ENCODE measurements at places on chromosomes 4 and X.

DNA sequence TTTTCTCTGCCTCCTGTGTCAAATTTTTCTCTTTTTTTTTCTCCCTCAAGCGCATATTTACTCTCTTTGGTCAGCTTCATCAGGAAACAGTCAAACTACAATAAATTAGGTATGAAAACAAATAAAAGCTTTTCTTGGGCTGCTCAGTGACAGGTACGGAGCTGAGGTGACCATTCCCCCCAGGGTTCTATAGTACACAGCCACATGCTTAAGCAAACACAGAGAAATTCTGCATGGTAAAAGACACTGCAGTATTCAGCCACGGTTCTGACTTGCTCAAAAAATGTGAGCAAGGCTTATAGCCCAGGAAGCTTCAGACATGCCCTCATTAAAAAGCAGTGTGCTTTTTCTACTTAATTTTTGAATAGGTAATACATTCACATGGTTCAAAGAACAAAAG, 138.5 kb downstream of the GRIA3 start:
- no peak for DNase-seq

DNA sequence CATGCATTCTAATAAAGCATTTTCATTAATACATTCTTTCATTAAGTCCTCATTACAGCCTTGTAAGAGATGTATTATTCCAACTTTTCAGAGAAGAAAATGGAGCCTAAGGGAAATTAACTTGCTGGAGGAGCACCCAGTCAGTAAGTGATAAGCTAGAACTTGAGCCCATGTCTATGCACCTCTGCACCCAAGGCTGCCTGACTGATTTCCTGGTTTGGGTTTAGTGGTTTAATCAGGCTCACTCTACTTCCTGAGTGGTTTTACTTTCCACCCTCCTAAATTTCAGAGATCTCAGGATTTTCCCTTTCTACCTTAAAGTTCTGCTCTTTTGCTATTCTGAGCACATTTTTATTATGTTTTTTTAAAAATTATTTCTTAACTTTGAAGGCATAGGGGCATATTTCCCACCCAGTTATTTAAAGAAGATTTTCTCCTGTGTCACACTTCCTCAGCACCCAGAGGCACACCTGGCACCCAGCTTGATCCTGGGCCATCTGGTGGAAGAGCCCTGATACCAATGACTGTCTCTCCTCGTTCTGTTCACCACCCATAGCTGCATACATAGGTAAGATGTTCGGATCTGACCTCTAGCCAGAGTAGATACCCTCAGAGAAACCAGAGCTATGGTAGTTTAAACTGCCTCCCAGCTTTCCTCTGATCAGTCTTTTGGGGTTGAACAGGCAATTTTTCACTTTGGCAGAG, 10.4 kb downstream of the CORIN start:
- DNase-seq, result no peak

- DNase-seq, result no peak
Measured at GRCh38 chr4:147865926-147866325, 134.0 kb downstream of the ARHGAP10 start.

GRCh38 chrX:54758114-54759055, 39.7 kb downstream of the ITIH6 start:
- no peak for DNase-seq

DNA sequence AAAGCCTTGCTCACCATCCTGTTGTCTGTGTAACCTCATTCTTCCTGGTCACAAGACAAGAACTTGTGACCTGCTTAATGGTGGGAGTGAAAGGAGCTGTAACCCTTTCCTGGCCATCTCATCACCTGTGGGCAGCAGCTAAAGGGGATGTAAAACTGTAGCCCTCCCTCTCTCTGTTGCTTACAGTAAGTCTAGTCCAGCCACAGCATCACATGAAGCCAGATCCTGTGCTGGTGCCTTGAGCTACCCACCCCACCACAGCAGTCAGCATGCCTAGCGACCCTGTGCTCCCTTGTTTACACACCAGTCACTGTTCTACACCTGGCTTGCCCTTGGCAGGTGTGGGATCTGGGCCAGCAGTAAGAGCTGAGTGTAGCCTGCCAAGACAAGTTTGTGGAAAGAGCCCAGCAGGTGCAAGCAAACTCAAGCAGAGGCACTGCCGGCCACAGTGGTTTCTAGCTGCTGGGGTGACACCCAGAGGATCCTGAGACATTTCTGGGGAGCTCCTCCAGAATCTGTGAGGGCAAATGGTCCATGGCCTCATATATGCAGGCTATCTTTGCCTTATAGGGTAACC, 41.0 kb downstream of the UGT2B28 start:
- no peak for DNase-seq

DNA sequence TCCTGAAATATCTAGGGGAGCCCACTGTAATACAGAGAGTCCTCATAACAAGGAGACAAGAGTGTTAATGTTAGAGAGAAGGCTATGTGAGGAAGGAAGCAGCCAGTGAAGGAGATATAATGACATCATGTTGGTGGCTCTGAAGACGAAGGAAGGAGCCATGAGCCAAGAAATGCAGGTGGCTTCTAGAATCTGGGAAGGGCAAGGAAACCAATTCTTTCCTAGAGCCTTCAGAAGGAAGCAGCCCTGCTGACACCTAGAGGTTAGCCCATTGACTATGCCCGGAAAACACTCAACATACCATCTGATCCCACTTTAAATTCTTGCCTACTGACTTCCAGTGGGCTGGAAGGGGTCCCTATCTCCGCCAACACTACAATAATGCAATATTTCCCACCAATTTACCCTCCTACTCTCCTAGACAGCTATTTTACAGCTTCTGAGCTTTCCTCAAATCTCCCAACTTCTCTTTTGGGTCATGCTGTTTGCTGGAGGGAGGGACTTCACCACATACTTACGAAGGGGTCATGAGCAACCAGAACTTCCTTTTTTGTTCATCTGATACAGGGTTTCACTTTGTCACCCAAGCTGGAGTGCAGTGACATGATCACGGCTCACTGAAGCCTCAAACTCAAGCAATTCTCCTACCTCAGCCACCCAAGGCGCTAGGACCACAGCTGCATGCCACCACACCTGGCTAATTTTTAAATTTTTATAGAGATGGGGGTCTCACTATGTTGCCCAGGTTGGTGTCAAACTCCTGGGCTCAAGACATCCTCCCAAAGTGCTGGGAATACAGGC, 25.2 kb upstream of the G3BP2 start:
- no peak for DNase-seq

DNA sequence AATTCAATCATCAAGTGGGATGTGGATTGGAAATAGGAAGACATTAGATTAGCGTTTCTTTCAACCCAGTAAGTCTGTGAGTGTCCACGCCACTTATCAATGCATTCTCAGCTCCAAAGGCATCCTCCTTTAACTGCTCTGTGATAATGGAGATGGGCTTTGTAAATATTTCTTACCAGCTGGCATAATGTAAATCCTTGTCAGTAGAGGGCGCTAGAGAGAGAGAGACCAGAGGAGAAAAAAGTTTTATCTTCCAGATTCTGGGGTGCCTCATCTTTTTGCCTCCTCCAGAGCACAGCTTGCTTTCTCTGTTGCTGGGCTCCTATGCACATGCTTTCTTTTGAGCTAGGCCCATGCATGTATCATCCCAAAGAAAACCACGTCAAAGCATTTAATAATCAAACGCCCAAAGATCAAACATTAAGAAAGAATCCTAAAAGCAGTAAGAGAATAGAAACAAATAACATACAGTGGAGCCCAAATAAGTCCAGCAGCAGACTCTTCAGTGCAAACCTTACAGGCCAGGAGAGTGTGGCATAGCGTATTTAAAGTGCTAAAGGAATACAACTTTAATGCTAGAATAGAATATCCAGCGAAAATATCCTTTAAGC, 9.6 kb upstream of the MTMR1 start:
- DNase-seq, result peak; percentile 38

- no peak for DNase-seq
Measured at GRCh38 chr4:38049545-38050170, 89.5 kb downstream of the PTTG2 start.

- DNase-seq, result no peak
Measured at GRCh38 chr4:151473521-151474097, 64.6 kb downstream of the FHIP1A start.

- no peak for DNase-seq
Measured at GRCh38 chrX:68865300-68865699, 36.5 kb downstream of the EFNB1 start.

GRCh38 chrX:21912220-21912619, 28.3 kb upstream of the SMS start:
- DNase-seq, result no peak

GRCh38 chr4:119854364-119854763, 212.3 kb downstream of the MAD2L1 start:
- DNase-seq, result no peak

GRCh38 chrX:39214387-39215126, 413.3 kb downstream of the MID1IP1 start:
- DNase-seq, result no peak

DNA sequence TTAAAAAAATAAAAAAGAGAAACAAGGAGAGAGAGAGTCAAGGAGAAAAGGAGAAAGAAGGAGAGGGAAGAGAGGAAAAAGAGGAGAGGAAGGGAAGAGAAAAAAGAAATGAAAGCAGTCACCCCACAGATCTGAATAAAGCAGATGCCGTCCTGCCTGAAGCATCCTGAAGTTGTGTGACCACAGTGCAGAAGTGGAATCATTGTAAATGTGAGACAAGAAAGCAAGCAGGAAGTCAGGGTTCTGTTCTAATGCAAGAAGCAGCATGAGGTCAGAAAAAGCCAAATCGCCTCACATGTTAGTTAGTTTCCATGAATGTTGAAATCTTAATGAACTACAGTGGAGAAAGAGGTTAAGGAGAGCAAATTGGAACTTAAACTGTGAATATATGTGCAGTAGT, 692.5 kb downstream of the CENPC start:
- no peak for DNase-seq

DNA sequence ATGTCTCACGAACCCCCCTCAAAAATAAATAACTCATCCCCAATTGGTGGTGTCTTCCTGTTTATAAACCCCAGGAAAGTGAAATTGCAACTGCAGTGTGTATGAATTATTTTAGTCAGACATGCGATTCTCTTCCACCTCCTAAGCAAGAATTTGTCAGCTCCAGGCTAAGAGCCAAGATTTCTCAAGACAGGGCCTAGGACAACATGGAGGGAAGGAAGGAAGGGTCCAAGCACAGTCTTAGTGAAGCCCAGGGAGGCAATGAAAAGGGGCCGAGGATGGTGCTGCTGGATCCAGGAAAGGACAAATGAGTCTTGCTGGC, 20.0 kb downstream of the SH3KBP1 start:
- DNase-seq, result peak; percentile 63

- peak; percentile 28 for DNase-seq
Measured at GRCh38 chr4:89486042-89486441, 178.4 kb upstream of the GPRIN3 start.

DNA sequence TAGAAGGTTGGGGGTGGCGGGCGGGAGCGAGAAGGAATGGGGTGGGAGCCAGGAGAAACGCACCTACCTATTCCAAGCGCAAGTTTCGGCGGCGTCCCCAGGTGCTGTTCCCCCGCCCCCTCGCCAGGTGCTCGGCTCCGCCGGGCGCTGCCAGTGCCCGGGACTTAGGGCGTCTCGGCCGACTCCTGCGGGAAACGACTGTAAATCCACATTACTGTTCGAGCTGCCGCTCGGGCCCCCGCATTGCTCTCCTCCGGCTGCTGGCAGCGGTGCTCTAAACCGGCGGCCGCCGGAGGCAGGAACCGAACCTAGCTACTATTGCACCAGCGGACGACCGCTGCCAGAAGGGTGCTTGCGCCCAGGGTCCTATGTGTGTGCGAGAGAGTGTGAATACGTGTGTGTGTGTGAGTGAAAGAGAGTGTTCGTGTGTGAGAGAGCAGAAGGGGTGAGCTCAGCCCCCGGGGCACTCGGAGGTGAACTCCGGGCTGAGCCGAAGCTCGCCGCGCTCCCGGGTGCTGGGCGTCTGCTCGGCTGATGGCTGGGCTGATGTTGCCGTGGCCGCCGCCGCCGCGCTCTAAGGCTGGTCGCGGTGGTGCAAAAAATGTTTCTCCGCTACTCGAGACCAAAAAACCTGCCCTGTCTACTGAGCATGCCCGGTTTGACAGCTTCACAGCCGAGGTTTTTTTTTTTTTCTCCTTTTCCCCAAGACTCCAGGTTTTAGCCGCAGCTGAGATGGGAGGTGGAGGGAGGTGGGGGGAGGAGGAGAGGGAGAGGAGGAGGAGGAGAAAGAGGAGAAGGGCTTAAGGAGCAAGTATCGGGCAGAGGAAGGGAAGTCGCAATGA, 115.7 kb upstream of the TEX13C start:
- DNase-seq, result peak; percentile 36

DNA sequence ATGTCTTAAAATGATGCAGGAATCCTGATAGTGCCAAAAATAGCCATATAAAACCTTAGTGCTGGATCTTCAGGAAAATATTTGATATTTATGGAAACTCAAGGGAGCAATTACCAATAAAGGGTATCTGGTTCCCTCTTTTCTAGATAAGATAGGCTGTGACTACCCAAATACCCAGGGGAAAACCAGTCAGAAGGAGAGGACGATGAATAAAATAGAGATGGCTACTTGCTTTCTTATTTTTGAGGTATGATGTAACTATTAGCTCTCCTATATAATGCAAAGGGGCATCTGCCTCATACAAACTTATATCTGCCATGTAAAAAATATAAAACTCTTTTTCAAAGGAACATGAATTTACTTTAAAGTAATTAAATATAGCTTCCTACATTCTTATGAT, 23.4 kb upstream of the COX18 start:
- no peak for DNase-seq

DNA sequence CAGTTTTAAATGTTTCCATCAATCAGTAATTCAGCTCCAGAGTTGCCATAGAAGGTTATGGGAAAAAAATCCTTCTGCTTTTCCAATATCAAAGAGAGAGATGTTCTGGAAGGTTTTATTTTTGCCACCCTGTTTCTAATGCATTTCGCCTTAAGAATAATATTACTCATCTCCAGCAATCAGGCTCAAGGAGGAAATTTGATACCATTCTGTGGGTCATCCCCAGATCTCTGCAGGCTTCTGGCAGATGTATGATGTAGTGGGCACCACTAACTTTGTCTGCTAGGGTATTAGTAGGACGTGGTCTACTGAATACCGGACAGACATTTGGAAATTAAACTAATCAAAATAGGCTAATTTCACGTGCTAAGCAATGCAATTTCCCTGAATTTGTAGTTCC, 645.4 kb upstream of the TENM3 start:
- DNase-seq, result peak; percentile 46
